ENCODE measurements at places on chromosomes 5 and 9. TPM values are rescaled to one million over a fixed set of nuclear protein-coding genes. Genes with fewer than 3 reads are reported as not detected.

The AK8 gene
- total RNA-seq = 1.1 TPM

The PGGT1B gene
- 17.4 TPM for total RNA-seq

DNA sequence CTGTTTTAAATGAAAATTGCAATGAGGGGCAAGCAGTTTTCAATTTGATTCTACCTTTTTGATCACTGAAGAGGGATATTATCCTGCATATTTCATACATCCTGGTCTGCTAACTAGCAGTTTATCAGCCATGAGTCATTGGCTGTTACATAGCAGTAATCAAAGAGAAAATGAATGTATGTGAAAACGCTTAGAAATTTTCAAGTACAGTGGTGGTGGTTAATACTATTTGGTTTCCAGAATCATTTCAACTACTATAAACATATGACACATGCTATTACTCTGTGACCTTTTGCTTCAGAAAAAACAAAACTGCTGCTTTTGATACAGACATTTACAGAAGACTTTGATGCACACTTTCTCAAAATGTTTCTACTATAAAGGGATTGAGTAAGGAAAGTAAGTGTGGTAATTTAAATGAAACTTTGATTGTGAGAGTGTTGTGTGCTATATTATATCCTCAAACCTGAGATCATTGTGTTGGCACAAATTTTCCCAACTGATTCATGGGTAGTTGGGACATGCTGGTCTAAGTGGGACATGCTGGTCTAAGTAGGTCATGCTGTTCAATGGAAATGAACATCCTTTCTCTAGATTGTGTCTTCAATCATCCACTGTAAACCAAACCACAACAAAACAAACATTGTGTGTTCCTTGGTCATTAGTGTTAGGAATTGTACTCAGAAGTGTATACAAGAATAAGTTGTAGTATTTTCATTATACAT is 5.1 kb downstream of the RNF14 start:
- DNase-seq = peak; percentile 42

The ANKRD18A gene
- not detected for total RNA-seq

DNA sequence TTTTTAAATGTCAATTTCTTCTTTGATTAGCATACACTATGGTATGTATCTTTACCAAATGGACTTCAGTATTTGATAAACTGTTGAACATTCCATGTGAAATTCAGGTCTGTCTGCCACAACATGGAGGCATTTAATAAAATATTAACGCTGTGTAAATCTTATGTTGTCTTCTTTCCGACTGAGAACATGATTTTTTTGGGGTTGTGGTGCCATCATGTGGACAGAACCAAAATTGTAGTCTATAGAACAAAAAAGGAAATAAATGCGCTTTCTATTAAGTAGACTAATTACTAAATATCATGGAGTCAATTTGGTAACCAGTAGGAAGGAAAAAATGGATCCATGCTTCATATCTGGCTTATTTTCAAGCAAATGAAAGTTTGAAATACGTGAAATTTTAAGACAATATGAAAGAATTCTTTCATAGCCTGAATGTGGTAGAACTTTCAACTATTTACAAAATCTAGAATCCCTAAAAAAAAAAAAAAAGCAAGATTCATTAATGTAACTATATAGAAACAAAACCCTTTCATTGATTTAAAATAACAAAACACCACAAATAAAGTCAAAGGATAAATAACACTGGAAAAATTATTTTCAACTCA is 2.8 kb upstream of the PLK2 start:
- DNase-seq = peak; percentile 15

The MAMDC2 gene
- 1.5 TPM for total RNA-seq
